ENCODE measurements at places on chromosomes 2 and 18. TPM values are rescaled to one million over a fixed set of nuclear protein-coding genes. Genes with fewer than 3 reads are reported as not detected.

The POMC gene
- 3.5 TPM for total RNA-seq

The XDH gene
- total RNA-seq, result under 0.01 TPM

DNA sequence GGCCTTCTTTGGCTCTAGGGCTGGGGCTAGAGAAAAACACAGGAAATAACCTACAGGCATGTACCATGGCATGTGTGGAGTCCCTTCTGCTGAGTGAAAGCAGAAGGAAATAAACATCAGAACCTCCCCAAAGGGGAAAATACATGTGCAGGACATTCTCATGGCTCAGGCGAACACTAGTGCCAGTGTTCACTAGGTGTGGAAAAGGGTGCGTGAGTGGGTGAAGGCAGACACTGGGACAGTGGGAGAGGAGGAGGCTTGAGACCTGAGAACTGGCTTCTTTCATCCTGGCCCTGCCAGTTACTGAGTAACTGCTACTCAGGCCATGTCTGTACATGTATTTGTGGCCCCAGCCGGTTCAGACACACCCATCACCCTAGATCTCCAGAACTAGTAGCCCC, 268.2 kb downstream of the PRKCE start:
- DNase-seq, result no peak

DNA sequence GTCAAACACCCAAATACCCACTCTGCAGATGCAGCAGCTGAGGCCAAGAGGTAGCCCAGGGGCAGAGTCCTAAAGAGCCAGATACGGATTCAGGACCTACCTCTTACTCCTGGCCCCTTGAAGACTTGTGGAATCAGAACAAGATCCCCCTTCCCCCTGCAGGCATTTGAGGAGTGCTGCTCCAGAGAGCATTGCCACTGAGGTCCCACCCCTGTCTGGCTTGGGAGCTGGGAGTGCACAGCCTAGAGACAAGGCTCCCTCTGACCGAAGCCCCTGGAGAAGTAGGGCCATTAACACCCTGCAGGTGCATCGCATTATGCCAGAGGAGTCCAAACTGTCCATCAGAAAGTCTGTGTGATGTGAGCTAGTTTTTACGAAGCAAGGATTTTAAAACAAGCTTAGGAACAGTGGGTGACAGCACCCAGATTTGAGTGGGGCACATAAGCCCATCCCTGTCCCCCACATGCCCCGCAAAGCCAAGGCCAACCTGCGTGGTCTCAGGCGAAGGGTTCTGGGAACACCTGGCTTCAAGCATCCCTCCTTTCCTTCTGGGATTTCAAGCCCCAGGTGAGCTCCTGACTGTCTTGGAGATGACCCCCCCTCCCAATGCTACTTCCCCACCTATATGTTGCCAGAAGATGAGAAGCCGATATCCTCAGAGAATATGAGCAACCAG, 48.4 kb downstream of the MTERF4 start:
- DNase-seq, result no peak

DNA sequence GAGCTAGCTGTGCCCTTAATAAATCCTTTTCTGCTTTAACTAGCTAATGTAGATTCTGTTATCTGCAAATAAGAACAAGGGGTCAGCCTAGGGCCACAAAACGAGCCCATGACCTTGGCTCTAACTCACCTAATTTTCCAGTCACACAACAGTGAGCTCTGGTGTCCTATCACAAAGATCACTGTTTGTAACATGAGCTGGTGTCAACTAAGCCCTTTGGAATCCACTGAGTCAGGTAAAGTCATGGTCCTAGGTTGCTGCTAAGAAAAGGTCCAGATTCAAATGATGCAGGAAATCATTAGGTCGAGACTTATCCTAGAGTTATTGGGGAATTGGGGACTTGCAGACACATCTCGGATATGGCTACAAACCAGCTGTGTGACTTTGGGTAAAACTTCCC, 49.9 kb downstream of the ST8SIA5 start:
- DNase-seq, result no peak

DNA sequence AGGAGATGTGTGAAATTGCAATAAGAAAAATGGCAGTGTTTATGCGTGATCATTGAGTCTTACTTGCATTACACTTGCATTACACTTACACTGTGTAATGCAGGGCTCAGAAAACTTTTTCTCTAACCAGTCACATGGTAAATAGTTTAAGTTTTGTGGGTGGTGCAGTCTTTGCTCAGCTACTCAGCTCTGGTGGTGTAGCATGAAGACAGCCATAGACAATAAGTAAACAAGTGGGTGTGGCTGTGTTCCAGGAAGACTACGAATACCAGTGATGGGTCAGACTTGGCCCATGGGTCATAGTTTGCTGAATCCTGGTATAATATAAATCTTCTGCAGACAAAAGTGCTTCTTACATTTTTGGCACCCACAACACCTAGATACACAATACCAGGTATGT, 115.6 kb upstream of the CYP1B1 start:
- DNase-seq, result no peak

The RBFA gene
- 26.1 TPM for total RNA-seq

- peak; percentile 51 for DNase-seq
Measured at GRCh38 chr2:25590921-25591505, 82.4 kb downstream of the DTNB start.

DNA sequence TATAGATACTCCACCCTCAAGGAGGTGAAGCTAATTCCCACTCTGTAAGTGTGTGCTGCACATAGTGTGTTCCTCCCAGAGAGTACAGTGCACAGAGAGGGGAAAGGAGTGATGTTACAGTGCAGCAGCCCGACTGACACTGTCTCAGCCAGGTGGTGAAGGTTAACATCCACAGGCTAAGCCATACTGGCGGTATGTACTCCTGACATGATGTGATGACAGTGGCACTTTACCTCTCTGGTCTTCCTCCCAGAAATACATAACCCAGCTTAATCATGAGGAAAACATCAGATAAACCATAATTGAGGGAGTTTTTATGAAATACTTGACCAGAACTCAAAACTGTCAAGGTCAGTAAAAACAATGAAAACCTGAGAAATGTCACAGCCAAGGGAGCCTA, 107.1 kb downstream of the RAB3GAP1 start:
- no peak for DNase-seq

GRCh38 chr2:146602856-146603255, 1242.0 kb upstream of the ACVR2A start:
- no peak for DNase-seq

DNA sequence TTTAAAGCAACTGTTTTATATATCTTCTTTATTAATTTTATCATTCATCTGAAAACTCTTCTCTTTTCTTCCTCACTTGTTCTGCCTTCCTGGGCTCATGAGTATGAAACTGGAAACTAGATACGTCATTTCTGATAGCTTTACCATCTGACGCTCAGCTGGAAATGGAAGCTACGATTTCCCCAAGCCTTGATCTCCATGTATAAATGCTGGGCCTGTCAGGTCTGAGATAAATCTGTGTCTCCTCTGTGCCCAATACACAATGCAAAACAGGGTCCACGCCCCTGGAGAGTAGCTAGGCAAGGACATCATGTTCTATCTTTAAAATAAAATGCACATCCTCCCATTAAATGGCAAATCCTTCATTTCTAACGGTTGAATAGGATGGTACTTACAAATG, 238.4 kb downstream of the AFF3 start:
- DNase-seq, result peak; percentile 78

- peak; percentile 11 for DNase-seq
Measured at GRCh38 chr18:69680123-69680522, 267.6 kb downstream of the CD226 start.

Data from muscle of leg (tissue), 16 donors.